Midbrain (tissue), 1 donor: ENCODE measurements at places on chromosomes 2 and 18.

- DNase-seq = peak; percentile 25
Measured at GRCh38 chr2:106885329-106885728, 638 bp downstream of the ST6GAL2 start.

- DNase-seq = no peak
Measured at GRCh38 chr2:198129609-198130008, 325.2 kb downstream of the PLCL1 start.

DNA sequence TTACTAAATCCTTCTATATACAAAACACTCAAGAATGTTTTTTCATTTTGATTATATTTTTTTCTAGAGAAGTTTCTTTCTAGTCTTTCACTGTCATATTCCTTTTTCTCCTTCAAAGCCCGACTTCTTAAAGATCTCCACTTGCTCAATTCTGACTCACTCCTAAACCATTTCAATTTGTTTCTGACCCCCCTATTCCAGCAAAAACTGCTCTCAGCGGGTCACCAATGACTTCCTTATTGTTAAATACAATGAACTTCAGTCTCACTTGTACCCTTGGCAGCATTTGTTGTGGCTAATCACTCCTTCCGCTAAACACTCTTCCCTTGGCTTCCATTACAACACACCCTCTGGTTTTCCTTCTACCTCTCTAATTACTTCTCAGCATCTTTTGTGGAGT lies 111.1 kb upstream of the RBBP8 start:
- no peak for DNase-seq

- no peak for DNase-seq
Measured at GRCh38 chr2:979069-979928, 28.6 kb downstream of the SNTG2 start.

DNA sequence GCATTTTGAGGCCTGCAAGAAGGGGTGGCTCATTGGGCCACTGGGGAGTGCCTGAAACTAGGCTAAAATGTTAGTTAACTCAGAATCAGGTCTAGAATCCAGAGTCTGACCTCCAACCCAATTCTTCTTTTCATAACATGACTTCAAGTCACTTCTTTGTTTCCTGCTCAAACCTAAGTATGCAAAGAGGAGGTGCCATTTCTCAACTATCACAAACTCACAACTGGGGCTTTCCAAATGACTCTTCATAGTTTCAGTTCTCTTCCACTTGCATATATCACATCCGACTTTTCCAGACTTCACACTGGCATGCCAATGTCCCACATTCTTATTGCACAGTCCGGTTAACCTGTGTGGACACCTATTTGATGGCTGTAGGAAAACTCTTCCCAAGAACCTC lies 211.6 kb downstream of the TCF4 start:
- DNase-seq = no peak

DNA sequence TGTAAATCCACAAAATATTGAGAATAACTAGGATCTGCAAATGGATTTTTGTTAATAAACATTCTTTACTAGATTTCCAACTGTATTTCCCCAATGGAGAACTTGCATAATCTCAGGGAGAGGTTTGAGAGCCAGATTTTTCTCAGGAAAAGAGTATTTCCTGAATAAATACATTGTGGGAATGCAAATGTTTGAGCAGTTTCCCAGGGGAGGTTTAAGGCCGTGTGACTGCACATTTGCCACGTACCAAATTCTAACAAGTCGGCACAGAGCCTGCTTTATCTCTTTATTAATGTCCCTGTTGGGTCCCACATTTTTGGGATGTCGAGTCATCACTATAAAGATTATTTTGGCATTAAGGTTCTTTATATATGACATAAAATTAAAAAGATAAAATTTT lies 27.0 kb downstream of the TFPI start:
- DNase-seq = no peak

GRCh38 chr18:74790451-74790850 lies 192.8 kb downstream of the ZNF407 start:
- no peak for DNase-seq

GRCh38 chr2:217741381-217741955 lies 261.3 kb downstream of the TNS1 start:
- peak; percentile 48 for DNase-seq

DNA sequence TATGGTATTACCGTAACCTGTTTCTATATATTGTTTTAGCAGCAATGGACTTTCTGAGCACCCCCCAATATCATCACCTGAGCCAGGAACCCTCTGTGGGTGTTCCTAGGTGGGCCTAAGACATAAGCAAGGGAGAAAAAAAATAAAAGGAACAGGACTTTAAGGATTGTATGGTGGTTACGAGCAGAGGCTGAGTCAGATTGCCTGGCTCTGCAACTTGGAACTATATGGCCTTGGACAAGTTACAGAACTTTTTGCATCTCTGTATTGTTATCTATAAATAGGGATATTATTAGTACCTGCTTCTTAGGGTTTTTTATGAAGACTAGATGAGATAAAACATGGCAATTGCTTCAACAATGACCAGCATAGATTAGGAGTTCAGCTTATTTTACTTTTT lies 34.9 kb downstream of the MFSD6 start:
- DNase-seq = no peak

- no peak for DNase-seq
Measured at GRCh38 chr2:165274698-165275097, 35.5 kb downstream of the SCN2A start.

- DNase-seq = no peak
Measured at GRCh38 chr2:173226899-173227698, 127.6 kb upstream of the CDCA7 start.

DNA sequence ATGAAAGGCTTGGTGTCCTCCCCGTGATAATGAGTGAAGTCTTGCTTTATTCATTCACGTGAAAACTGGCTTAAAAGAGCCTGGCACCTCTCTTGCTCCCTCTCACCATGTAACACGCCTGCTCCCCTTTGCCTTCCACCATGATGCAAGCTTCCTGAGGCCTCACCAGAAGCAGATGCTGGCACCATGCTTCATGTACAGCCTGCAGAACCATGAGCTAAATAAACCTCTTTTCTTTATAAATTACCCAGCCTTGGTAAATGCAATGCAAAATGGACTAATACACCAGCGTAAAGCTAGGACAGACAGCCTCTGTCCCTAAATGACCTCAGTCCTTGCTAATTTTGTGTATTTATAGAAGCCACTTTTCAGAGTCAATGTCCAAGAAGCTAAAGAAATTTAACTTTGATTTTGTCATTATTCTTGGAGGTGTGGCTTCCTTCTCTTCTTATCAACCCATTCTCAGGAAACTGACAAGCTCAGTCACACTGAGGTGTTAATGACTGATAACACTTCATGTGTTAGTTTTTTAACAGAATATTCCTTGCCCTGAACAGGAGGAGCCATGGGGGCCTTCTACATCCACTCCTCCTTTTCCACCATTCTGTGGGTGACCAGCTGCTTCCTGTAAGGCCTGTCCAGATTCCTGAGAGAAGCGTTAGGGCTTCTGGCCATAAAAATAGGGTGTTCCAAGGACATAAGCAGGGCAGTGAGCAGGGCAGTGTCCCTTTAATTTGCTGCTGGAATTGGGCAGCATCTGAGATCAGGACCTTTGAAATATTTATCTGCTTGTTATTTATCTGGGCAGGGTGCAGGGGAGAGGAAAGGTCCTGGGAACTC lies 38.0 kb upstream of the EPAS1 start:
- DNase-seq = no peak

GRCh38 chr18:61575419-61575818 lies 242.2 kb downstream of the CDH20 start:
- no peak for DNase-seq

- no peak for DNase-seq
Measured at GRCh38 chr2:225600444-225600843, 200.9 kb downstream of the NYAP2 start.

DNA sequence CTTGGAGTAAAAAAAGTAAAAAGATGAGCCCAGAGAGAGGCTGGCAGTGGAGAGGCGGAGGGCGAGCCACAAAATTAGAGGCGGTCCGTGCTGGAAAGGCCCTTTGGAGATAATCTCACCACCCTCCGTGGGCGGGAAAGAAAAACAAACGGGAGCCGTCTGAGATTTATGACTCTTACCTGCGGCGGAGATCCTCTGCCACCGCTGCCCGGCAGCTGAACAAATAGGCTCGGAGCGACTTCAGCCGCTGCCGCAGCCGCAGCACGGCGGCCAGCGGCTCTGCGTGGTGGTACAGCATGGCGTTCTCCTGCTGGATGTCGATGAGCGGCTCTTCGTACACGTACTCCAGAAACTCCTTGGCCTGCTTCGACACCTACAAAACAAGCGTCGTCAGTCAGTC lies 94.6 kb downstream of the PLEKHM3 start:
- no peak for DNase-seq

GRCh38 chr2:127672341-127673224 lies 2.7 kb downstream of the LIMS2 start:
- DNase-seq = no peak

DNA sequence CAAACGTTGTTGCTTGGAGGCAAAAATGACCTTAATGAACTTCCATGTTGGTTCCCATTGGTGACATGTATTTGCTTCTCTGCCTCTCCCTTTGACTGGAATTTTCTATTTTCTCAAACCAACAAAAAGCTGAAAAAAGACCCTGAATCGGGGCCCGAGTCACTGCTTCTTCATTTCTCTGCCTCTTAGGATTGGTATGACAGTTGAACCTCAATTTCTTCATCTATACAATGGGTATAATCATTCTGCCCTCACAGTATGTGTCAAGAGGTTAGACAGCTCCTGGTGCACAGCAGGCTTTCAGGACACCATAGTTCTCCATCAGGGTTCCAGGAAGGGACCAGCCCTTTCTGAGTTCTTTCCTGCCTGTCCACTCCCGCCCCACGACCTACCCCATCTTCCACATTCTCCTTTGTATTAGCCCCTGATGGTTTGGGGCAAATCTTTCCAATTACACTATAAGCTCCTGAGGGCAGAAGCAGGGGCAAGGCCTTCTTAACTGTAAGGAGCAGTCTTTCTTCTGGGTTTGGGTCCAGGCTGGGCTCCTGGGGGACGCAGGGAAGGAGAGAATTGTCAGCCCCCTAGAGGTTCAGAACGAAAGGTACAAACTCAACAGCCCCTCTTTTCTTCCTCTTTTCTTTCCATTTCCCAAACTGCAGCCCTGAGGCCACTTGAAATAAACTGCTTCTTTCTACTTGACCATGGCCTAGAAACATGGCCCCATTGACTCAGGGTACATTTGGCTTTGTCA lies 6.3 kb upstream of the PKDCC start:
- DNase-seq = no peak

DNA sequence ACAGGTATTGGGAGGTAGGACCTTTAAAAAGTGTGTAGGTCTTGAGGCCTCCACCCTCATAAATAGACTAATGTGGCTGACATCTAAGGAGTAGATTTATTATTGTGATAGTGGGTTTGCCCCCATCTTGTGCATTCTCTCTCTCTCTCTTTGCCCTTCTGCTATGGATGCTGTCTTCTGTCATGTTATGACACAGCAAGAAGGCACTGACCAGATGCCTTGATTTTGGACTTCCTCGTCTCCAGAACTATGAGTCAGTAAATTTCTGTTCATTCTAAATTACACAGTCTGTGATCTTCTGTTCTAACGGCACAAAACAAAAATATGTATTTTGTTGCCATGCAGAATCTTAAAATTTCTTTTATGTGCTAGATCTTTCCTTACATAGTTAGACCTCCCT lies 66.9 kb downstream of the ATAD2B start:
- no peak for DNase-seq

- DNase-seq = no peak
Measured at GRCh38 chr2:40430776-40431599, 20.9 kb downstream of the SLC8A1 start.

DNA sequence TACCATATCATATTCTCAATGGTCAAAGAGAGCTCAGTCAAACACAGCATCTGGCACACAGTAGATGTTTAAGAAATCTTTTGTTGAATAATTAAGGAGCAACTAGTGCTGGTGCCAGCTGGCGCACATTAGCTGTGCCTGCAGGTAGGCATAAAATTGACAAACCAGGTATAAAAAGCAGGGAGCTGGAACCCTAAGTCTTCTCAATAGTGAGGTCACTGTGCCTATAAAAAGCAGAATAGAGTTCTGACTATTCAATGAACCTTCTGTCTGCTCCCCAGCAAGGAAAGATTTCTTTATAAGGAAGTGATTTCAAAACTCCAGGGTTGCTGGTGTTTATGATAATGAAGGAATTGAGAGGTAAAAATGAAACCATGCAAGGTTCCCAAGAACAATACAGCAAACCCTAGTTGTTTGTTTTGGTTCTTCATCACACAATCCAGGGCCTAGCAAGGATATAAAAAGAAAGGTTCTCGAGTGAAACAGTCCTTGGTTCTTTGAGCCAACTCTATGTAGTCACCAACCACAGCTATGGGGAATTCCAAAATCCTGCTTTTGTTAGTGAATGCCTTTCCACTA lies 76.1 kb downstream of the THADA start:
- DNase-seq = no peak

DNA sequence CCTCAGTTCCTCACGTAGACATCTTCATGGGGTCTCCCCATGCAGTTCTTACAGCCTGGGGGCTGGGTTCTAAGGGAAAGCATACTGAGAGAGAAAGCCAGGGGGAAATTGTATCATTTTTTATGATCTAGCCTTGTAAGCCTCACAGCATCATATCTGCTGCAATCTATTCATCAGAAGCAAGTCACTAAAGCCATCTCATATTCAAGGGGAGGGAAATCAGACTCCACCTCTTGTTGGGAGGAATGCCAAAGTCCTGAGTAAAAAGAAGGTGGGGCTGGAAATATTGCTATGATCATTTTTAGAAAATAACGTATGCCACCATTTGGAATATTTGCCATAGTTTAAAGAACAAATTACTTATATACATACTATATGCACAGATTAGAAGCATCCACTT lies 304.6 kb downstream of the TXNL1 start:
- DNase-seq = no peak

- no peak for DNase-seq
Measured at GRCh38 chr2:15666861-15667808, 75.5 kb downstream of the DDX1 start.

DNA sequence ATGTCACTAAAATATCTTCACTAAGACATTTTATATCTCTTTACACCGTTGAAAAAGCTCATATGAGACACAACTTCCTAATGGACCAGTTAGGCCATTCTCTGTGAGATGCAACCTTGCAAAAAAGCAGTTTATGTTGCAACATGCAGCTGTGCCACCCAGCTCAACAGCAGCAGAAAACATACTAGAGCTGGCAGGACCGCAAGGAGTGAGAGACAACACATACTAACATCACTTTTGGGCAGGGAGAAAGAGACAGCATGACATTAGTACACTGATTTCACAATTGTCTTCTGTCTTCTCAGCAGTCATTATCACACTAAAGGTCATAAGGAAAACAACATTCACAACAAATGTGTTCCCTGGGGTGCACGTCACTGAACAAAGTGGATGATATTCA lies 122.9 kb downstream of the EPB41L3 start:
- peak; percentile 29 for DNase-seq

GRCh38 chr2:236939721-236940231 lies 145.9 kb upstream of the COPS8 start:
- no peak for DNase-seq

DNA sequence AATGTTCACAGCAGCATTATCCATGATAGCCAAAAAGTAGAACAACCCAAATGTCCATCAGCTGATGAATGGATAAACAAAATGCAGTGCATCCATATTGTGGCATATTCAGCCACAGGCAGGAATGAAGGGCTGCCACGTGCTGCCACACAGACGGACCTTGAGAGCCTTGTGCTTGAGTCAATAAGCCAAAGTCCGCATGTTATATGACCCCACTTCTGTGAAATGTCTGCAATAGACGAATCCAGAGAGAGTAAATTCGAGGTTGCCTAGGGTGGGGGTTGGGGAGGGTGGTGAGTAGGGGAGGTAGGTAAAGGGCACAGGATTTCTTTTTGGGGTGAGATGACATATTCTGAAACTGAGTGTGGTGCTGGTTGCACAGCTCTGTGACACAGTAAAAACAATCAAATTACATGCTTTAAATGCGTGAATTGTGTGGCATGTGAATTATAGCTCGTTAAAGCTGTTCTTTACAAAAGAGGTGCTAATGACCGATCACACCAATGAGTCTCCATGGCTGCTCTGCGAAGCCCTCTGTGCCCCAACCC lies 38.9 kb upstream of the LDLRAD4 start:
- no peak for DNase-seq
